ENCODE measurements at places on chromosomes 2 and 18. TPM values are rescaled to one million over a fixed set of nuclear protein-coding genes. Genes with fewer than 3 reads are reported as not detected.

B3GNT7 gene
- 0.19 TPM for polyA plus RNA-seq

CD8B gene
- not detected for polyA plus RNA-seq

PRKCE gene
- polyA plus RNA-seq, result 2.3 TPM

GAREM2 gene
- polyA plus RNA-seq, result 0.19 TPM

RAB6C gene
- polyA plus RNA-seq, result 0.05 TPM

GRCh38 chr2:176261136-176261535 lies 8.1 kb upstream of the MTX2 start:
- DNase-seq, result no peak

DNA sequence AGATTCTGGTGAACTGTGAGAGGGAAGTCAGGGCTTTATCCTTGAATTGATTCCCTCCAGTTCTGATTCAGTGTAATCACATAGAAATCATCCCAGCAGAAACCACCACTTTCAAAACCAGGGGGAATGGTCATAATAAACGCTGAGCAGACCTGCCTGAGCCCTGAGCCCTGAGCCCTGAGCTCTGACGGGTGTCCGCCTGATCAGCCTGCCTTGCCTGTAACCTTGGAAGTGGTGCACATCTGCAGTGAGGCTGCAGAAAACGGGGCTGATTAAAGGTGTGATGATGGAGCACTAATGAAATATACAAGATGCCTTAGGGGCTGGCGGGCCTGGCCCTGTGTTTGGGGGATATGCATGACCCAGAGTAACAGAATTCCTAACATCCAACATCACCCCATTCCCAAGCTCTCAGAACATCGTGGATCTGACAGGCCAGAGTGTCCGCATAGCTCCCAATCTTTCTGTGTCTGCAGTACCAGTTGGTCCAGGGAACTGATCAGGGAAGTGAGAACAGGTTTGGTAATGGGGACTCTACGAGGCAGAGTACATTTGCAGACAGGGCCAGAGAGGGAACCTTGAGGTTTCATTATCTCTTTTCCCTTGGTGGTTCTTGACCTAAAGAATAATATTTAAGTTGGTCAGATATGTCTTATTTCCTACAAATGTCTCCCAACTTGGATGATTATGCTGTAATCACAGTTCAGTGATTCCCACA lies 37.8 kb downstream of the KCTD18 start:
- DNase-seq, result no peak

GRCh38 chr2:85009019-85009618 lies 38.2 kb downstream of the KCMF1 start:
- no peak for DNase-seq

GRCh38 chr2:192060161-192060560 lies 134.6 kb downstream of the TMEFF2 start:
- no peak for DNase-seq

- DNase-seq, result no peak
Measured at GRCh38 chr2:235105821-235106359, 154.1 kb downstream of the SH3BP4 start.

GRCh38 chr2:187943772-187944369 lies 347.8 kb upstream of the GULP1 start:
- DNase-seq, result no peak

GRCh38 chr2:129585760-129586159 lies 393.7 kb upstream of the RAB6C start:
- no peak for DNase-seq

DNA sequence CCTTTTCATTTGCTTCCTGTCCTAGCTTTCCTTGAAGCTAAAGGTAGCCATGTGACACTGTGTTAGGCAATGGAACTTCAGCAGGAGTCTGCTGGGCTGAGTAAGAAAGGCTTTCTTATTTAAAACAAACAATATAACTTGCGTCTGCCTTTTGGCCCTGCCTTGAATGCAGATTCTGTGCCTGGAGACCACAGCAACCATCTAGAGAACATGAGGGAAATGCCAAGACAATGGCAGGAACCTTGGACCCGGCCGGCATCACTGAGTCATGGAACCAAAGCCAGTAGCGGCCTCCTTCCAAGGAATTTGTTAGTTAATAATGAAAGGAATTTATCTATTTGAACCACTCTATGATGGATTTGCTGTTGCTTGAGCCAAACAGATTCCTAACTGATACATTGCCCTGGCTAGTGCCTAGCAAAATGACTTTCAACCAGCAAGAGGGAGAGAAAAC lies 207.5 kb upstream of the EPHA4 start:
- no peak for DNase-seq

DNA sequence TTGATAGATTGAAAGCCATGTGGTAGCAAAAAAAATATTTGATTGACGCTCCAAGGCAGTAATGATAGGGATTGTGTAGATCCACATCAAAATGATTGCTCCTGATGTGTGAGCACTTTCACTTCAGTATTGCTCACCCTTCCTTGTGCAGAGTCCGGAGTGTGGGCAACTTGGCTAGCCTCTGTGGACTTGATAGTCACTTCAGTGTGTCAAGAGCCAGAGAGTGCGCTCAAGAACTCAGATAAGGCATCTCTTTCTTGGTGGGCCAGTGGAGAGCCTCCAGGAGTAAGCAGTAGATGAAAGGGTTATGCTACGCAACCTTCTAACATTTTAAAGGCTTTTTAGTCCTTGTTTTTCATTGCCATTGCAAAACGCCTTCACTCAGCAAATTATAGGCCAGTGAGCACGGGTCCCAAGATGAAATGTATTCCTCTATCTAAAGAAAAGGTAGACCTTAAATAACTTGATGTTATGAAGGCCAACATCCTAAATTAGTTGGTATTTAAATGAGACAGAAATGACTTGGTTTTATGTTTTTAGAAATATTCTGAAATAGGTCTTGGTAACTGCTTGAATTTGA lies 84.4 kb downstream of the MEIS1 start:
- DNase-seq, result no peak

GRCh38 chr2:63840081-63840784 lies 1.5 kb upstream of the UGP2 start:
- DNase-seq, result no peak

GRCh38 chr18:43970656-43971055 lies 693.4 kb upstream of the SYT4 start:
- peak; percentile 1 for DNase-seq

- peak; percentile 99 for DNase-seq
Measured at GRCh38 chr18:31241900-31242409, 76.0 kb upstream of the DSG1 start.

DNA sequence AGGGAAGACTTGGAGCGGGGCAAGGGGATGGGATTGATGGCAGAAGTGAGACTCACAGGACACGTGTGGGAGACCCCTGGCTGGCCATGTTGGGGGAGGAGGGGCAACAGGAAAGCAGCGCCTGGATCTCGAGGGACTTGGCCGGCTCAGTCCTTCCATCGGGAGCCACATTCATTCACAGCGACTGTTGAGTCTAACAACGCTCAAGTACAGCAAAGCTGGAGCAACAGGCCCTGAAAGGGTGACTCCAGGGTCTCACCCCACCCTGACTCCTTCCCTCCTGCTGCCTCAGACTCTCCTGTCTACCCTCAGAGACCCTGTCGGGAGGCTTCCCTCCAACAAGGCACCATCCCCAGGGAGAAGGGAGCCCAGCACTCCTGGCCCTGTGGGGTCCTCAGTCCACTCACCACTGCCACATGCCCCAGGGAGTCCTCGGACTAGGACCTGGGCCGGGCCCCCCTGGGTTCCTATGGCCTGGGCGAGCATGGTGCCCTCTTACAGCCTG lies 14.8 kb upstream of the ALPI start:
- no peak for DNase-seq

GRCh38 chr2:9690716-9691498 lies 60.1 kb upstream of the YWHAQ start:
- no peak for DNase-seq

GRCh38 chr2:134564549-134564948 lies 154.3 kb downstream of the TMEM163 start:
- DNase-seq, result no peak

GRCh38 chr2:160200921-160201320 lies 849 bp upstream of the ITGB6 start:
- DNase-seq, result no peak

DNA sequence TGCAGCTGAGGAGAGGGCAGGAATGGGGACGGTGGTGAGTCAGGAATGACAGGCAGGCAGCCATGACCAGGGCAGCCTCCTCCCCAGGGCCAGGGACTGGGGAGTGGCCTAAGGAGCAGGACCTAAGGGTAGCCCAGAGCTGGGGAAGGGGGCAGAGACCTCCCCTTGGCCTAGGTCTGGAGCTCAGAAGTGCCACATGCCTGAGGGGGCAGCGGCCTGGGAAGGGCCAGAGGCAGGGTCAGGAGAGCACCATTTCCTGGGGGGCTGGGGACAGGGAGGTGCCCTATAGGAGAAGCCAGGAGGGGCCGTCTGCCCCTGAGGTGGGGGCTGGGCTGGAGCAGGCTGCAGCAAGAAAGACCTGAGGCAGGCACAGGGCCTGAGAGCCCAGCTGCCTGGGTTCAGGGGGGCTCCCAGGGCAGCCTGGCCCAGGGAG lies 20.9 kb downstream of the CFLAR start:
- no peak for DNase-seq

DNA sequence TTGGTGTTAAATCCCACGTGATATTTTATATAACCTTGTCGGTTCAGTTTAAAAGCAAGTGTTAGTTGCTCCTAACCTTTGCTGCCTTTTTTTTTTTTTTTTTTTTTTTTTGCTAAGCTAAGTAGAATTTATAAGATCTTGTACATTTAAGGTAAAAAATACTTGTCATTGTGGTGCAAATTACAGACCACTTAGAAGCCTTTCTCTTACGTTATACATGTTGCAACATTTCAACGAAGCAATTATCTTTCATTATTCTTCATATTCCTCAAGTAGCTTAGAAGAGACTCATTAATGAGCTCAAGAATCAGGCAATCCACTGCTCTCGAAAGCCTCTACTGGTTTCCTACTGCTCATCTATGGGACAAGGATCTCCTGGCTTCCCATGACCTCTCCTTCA lies 14.9 kb upstream of the IL1RL2 start:
- no peak for DNase-seq

DNA sequence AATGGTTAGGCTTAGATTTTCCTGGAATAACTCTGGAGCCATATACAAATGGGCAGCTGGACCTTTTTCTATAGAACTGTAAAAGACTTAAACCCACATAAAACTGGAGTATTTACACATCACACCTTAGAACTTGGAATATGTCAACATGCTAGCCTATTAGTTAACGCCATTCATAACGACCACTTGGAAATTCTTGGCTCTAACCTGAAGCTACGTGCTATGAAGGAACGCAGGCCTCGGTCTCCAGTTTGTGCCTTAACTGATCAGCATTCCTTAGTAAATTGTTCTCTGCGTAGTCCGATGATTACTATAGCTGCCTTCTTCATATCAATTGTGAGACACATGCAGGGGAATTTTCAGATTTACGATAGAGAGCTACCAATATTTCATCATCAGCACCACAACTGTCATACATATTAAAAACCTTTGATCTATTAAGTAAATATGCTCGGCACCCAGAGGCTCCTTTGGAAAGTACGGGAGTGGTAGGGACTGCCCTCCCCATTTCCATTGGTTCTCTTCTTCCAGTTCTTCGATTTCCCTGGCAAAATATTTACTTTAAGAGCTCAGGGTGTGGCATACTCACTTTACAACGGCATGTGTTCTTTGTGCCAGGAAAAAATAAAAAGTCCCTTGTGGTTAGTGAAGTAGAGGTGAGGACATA lies 17.5 kb upstream of the CCL20 start:
- peak; percentile 52 for DNase-seq

Measured in mammary epithelial cell (primary cell).